Endothelial cell (in vitro differentiated cells): ENCODE measurements at places on chromosomes 13 and 19. TPM values are rescaled to one million over a fixed set of nuclear protein-coding genes. Genes with fewer than 3 reads are reported as not detected.

Gene KISS1R
- total RNA-seq = not detected

Gene NKPD1
- total RNA-seq = 0.67 TPM

Gene CYP4F12
- not detected for total RNA-seq

Gene S1PR4
- total RNA-seq = not detected

Gene ETV2
- total RNA-seq = 1,894 TPM

- H3K4me3 ChIP-seq = peak overlapping the region; percentile 91
- peaks cover 14% of the 10 kb centered on the region for H3K4me1 ChIP-seq
- H3K27me3 ChIP-seq = peaks cover 7% of the 10 kb centered on the region
- DNase-seq = no peak
- H3K36me3 ChIP-seq = no peaks in the 10 kb centered on the region
- peak overlapping the region; percentile 82 for H3K27ac ChIP-seq
These were observed 625 bp downstream of the ZNF709 start for GRCh38 chr19:12484011-12484370.

DNA sequence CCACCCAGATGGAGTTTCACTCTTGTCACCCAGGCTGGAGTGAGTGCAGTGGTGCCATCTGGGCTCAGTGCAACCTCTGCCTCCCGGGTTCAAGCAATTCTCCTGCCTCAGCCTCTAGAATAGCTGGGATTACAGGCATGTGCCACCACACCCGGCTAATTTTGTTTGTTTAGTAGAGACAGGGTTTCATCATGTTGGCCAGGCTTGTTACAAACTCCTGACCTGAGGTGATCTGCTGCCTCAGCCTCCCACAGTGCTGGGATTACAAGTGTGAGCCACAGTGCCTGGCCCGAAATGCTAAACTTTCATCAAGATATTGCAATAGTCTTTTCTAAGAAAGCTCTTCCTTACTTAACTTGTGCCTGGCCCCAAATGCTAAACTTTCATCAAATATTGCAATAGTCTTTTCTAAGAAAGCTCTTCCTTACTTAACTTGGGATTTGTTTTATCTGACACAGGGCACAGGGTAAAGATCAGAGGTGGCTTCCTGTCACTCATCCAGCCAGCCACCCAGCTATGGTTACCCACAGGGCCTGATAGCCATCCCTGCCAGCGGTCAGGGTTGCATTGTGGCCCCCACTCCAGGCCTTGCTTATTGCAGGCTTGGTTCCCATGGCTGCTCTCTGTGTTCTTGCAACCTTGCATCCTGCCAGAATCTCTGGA lies 352.3 kb upstream of the TMTC4 start:
- H3K4me3 ChIP-seq = no peak overlapping the region
- H3K27ac ChIP-seq = no peak overlapping the region
- DNase-seq = no peak
- H3K36me3 ChIP-seq = no peaks in the 10 kb centered on the region
- no peaks in the 10 kb centered on the region for H3K27me3 ChIP-seq

GRCh38 chr13:48979892-48980291 lies 4.2 kb downstream of the FNDC3A start:
- H3K27ac ChIP-seq = no peak overlapping the region
- peaks cover 3% of the 10 kb centered on the region for H3K36me3 ChIP-seq
- H3K4me3 ChIP-seq = no peak overlapping the region
- H3K27me3 ChIP-seq = peaks cover 11% of the 10 kb centered on the region

GRCh38 chr13:100382785-100383184 lies 205.8 kb downstream of the GGACT start:
- no peaks in the 10 kb centered on the region for H3K27me3 ChIP-seq
- no peaks in the 10 kb centered on the region for H3K4me1 ChIP-seq
- no peak for DNase-seq

GRCh38 chr19:51181913-51182419 lies 39.9 kb downstream of the SIGLEC7 start:
- no peak for DNase-seq
- no peaks in the 10 kb centered on the region for H3K36me3 ChIP-seq
- H3K4me1 ChIP-seq = peaks cover 15% of the 10 kb centered on the region

GRCh38 chr13:50708461-50708860 lies 135.0 kb downstream of the DLEU7 start:
- DNase-seq = no peak
- peaks cover 4% of the 10 kb centered on the region for H3K4me1 ChIP-seq
- H3K4me3 ChIP-seq = no peak overlapping the region
- no peak overlapping the region for H3K27ac ChIP-seq
- no peaks in the 10 kb centered on the region for H3K36me3 ChIP-seq
